A549 treated with CpdA at 1 μM for 4 hours (cell line): ENCODE measurements at places on chromosomes 6 and 20. TPM values are rescaled to one million over a fixed set of nuclear protein-coding genes. Genes with fewer than 3 reads are reported as not detected.

CDH22 gene
- total RNA-seq = 0.03 to 0.08 TPM (median 0.05 TPM) in 3 of 5 replicates, not detected in the others

KCNS1 gene
- not detected in 5 replicates for total RNA-seq

PI16 gene
- not detected in 5 replicates for total RNA-seq

WFDC12 gene
- not detected in 5 replicates for total RNA-seq

UNC5CL gene
- 0.20 to 0.40 TPM (median 0.34 TPM) in 5 replicates for total RNA-seq

ZC3H12D gene
- total RNA-seq = 0.10 to 0.21 TPM (median 0.14 TPM) in 5 replicates

ZNFX1 gene
- 21.7 to 27.8 TPM (median 23.3 TPM) in 5 replicates for total RNA-seq

IL20RA gene
- 0.03 to 0.09 TPM in 2 of 5 replicates, not detected in the others for total RNA-seq

HLA-DRB5 gene
- not detected in 5 replicates for total RNA-seq

CCN2 gene
- 19.2 to 27.8 TPM (median 21.9 TPM) in 5 replicates for total RNA-seq

MCHR2 gene
- not detected in 5 replicates for total RNA-seq

SLC2A10 gene
- total RNA-seq = not detected in 5 replicates

SNX9 gene
- total RNA-seq = 27.2 to 31.3 TPM (median 29.2 TPM) in 5 replicates

RIMS4 gene
- total RNA-seq = 1.0 to 1.7 TPM (median 1.6 TPM) in 5 replicates

MEI4 gene
- not detected in 5 replicates for total RNA-seq

DTD1 gene
- 76.4 to 81.0 TPM (median 79.1 TPM) in 5 replicates for total RNA-seq

WFDC2 gene
- 0.11 TPM in 1 of 5 replicates, not detected in the others for total RNA-seq

PBOV1 gene
- not detected in 5 replicates for total RNA-seq

OTOR gene
- total RNA-seq = not detected in 5 replicates

NNAT gene
- total RNA-seq = not detected in 5 replicates

DLK2 gene
- 2.7 to 7.1 TPM (median 5.8 TPM) in 5 replicates for total RNA-seq

KHDC1 gene
- 3.2 to 4.8 TPM (median 3.8 TPM) in 5 replicates for total RNA-seq

CDH4 gene
- total RNA-seq = 6.0 to 9.2 TPM (median 8.7 TPM) in 5 replicates

MICB gene
- total RNA-seq = 6.6 to 8.6 TPM (median 7.7 TPM) in 5 replicates

OR2J3 gene
- not detected in 5 replicates for total RNA-seq

C4B gene
- total RNA-seq = 0.56 to 1.3 TPM (median 0.94 TPM) in 5 replicates

FRK gene
- 1.4 to 1.8 TPM (median 1.5 TPM) in 5 replicates for total RNA-seq

ZSCAN23 gene
- not detected in 5 replicates for total RNA-seq

MAN1A1 gene
- total RNA-seq = 0.02 to 0.14 TPM (median 0.06 TPM) in 4 of 5 replicates, not detected in the other

PACSIN1 gene
- 0.04 to 0.05 TPM (median 0.05 TPM) in 3 of 5 replicates, not detected in the others for total RNA-seq

LRP11 gene
- total RNA-seq = 31.5 to 41.0 TPM (median 38.5 TPM) in 5 replicates

SNHG17 gene
- 162 to 219 TPM (median 202 TPM) in 5 replicates for total RNA-seq
